ENCODE measurements at places on chromosomes 5 and 9.
A peak's percentile ranks its signal among the peaks of the same experiment; 100 is the strongest.

DNA sequence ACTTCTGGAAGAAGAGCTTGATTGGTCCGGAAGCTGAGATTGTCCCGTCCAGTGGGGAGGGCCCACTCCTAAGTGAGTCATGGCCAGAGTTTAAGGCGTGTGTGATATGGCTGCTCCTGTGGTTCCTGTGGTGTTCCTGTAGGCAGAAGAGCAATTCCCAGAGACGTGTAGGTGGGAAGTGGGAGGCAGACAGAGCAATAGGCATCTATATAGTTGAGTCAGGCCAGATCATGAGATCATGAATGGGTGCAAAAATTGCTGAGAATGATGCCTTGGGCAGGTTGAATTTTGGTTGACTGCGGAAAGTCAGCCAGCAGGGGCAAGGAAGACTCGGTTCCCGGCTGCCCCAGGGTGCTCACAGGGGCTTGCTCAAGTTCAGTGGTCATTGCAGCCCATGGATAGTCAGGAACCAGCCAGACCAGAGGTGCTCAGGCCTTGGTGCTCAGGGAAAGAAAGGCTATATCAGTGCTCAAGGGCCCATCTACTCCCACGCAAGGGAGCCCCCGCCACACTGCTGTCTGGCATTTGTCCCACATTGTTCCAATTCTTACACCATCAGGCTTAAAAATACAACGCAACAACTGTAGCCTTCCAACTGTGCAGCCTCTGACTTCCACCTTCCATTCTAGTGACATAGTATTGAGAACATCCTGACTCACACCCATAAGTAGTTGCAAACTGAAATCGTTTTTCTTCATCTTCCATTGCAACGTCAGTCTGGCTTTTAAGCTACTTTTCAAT lies 21.0 kb upstream of the GSN start:
- no peak for DNase-seq

GRCh38 chr5:171223927-171224326 lies 85.1 kb upstream of the TLX3 start:
- DNase-seq = no peak

DNA sequence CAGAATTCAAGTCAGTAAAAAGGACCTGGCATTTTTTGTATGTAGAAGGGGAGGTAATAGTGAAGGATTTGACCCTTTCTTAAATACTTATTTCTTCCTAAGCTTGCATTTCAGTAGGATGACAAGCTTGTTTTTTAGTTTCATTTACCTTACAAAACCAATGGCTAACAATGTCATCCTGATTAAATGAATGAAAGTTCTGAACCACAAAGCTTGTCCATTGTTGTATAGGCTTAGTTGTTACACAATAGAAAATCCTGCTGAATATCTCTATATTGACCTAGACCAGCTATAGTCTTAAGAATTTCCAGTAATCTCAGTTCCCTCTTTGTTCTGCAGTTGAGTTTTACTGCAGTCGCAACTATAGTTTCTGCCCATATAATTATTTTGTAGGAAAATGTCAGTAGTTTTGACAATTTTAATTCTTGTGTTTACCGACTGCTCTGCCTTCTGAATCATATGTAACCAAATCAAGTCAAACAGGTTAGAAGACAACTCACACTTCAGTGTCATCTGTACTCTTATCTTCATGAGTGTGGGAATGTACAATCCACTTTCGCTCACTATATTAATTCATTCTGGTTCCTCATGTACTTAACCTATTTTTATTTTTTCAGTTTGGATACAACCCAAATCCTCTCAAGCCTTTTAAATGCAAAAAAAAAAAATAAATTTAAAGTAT lies 195.7 kb downstream of the CD180 start:
- no peak for DNase-seq

GRCh38 chr9:69822116-69822750 lies 1.6 kb downstream of the CFAP95 start:
- DNase-seq = peak; percentile 22

DNA sequence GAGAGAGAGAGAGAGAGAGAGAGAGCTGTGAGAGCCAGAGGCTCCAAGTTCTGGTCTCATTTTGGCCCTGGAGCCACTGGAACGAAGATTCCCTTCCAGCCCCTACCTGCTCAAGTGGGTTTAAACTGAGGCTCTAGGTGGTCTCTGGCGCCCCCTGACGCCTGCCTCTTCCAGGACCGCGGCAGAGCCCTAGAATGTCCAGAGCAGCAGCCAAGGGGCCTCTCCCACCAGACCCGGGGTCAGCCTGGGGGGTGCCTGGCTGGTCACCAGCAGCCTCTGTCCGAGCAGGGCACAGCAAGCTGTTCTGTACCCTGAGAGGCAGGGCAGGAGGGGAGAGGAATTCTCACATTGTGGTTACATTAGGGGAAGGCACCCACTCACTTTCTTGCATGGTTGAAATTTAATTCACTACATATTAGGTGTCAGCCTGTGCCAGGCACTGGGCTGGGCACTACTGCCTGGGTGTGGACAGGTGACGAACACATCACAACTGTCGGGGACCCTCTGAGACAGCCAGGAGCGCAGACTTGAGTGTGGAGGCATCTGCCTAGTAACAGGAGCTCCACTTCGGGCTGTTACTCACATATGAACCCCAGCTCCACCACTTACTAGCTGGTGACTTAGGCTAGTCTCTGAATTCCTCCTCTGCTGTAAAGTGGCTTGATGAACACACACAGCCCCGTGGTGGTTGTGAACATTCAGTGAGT lies 44.5 kb downstream of the AMBP start:
- DNase-seq = peak; percentile 58

GRCh38 chr5:10599862-10600284 lies 36.0 kb downstream of the ANKRD33B start:
- DNase-seq = no peak

DNA sequence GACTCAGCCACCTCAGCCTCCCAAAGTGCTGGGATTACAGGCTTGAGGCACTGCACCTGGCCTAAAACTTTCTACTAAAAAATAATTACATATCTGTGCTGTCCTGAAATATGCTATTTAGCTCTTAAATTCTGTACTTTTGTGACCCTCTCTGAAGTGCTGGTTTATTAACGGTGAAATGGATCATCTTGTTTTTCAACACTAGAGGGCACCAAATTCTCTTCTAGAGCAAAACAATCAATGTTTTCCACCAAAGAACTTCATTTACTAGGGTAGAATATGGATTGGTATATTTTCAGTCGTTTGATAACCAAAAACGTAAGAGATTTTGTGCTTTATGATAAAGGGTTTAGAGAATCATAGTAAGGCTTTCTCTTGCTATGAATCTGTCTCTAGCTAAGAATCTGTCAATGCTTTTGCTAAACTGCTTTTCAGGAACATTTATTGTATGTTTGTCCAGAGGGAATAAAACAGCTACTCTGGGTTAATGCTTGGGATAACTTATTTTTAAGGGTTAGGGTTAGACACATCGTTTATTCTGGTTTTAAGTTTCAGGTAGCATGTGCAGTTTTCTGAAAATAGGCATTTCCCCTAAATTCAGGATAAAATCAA lies 63.6 kb downstream of the RNF180 start:
- DNase-seq = peak; percentile 66

GRCh38 chr9:83447351-83447750 lies 90.8 kb downstream of the FRMD3 start:
- no peak for DNase-seq

DNA sequence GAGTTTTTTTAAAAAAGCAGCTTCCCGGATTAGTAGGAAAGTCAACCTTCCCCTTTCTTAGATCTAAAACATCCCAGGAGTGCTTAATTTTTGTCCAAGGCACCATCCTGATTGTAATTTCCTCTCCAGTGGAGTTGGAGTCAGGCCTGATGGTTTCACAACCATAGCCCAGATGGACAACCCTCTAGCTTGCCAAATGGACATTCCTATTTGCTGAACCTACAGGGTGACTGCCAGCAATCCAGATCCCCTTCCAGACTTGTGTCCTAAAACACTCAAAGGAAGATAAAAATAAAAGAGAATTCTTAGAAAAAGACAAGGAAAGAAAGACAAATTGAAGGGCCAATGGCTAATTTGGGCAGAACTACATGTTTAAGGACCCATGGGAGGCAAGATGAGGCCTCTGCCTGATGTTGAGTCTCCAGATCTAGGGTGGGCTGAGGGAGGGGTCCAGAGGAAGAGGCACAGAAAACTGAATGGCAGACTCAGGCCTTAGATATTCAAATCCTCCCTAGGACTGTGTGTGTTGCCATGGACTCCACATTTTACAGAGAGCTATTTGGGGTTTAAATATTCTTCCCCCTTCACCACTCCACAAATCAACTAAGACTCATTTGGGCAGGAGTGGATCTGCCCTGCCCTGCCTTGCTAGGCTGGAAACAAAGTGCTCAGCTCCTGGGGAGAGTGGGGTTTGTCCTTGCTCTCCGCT lies 38.5 kb upstream of the SLC44A1 start:
- no peak for DNase-seq

GRCh38 chr9:77879437-77879943 lies 152.1 kb downstream of the GNAQ start:
- no peak for DNase-seq

- DNase-seq = no peak
Observed at GRCh38 chr5:96124589-96124988, 162.9 kb upstream of the ELL2 start.

DNA sequence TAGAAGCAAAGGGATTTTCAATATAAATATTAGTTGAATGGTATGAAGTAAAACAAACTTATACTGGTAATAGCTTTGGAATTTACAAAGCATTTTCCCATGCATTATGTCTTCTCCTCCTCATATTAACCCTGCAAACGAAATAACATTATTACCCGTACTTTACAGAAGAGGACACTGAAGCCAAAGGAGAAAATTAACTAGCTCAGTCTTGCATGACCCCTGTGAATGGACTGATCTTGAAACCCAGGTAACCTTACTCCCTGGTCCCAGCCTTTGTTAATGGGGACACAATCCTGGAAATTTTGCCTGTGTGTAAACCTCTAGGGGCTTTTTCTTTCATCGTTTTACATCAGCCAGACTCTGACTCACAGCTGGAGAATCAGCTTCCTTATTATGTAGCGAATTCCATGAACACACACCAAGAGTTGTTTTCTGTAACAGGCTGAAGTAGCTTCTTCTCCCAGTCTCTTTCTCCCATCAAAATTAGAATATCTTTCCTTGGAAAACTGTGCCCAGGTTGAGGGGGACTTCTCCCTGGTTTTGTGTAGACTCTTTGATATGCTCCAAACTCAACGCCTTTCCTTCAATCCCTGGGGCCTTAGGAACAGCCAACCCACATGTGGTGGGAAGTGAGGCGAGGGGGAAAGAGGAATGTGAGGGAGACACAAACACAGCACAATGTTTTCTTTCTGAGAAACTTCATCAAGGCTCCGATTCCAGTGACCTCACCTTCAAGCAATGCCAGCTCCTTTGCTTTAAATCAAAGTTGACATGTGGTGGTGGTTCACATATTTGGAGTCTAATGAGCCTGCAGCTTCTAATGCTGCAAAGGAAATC lies 480.9 kb upstream of the PAPPA start:
- no peak for DNase-seq

DNA sequence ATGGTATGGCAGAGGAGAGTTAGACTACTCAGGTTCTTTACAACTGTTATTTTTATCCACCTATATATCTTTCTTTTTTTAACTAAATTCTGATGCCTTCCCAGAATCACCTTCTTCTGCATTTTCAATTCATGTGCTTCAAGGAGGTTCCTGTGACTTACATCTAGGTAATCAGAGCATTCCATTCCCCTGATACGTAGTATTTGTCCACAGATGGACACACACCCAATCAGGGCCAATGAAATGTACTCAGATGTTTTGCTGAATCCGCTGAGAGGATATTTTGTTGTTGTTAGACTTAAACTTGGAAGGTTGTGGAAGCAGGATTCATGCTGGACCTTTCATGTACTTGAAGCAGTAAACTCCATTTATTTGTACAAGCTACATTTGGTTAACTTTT lies 159.4 kb upstream of the FER start:
- no peak for DNase-seq

DNA sequence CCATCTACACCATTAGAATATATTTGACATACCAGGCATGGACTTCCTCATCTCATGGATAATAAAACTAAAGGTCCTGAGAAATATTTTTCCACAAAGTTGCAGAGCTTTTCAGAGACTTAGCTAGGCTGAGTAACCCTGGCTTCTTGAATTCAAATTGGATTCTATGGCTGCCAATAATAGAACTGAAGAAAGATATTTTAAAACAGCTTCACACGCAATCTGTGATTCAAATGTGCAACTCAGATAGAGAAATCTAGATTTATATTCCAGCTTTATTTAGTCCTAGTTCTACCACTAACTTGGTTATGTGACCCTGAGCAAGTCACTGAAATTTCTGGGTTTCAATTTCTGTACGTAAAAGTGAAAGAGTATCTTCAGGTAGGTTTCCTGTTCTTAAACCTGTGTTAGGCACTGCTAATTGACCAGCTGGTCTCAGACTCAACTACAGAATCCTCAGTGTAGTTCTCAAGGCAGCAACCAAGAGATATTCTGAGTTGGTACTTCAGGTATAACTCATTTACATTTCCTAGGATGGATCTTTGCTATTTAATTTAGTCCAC lies 235.3 kb downstream of the GABRB2 start:
- peak; percentile 34 for DNase-seq

DNA sequence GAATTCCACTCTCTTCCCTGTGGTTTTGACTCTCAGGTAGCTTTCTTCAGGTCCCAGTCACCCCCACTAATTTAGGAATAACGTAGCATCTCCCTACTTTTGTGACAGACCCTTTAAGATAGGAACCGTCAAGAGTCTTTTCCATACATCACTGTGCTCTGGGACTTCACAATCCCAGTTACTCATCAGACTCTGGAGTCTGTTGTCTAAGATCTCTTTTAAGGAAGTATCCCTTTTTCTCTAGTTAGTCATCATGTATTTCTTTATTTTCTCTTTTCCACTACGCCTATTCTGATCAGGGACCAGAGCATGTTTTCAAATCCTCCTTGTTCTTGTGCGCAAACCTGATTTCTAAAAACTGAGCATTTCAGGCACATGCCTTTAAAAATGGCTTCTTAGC lies 143.0 kb downstream of the GOLPH3 start:
- DNase-seq = no peak

GRCh38 chr9:136868644-136869043 lies 2.5 kb upstream of the EDF1 start:
- DNase-seq = no peak

DNA sequence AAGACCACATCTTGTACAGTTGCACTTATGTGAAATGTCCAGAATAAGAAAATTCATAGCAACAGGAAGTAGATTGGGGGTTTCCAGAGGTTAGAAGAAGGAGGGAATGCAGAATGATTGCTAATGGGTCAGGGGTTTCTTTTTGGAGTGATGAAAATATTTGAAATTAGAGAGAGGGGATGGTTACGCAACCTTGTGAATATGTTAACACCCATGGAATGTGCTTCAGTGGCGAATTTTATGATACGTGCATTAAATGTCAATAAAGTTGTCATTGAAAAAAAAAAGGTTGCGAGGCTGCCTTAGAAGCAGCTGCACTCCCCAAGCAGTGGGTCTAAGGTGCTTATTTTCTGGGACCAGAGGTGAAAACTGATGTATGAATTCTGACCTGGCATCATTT lies 64.4 kb upstream of the SUB1 start:
- no peak for DNase-seq

Data from GM13976 (cell line).